A549 treated with RU486 at 1 μM for 4 hours (cell line): ENCODE measurements at places on chromosomes 7 and 10. TPM values are rescaled to one million over a fixed set of nuclear protein-coding genes. Genes with fewer than 3 reads are reported as not detected.

PRR15 gene
- 1.5 to 2.6 TPM (median 2.3 TPM) in 5 replicates for total RNA-seq

ANKRD2 gene
- total RNA-seq: 2.8 to 6.8 TPM (median 4.4 TPM) in 5 replicates

MMD2 gene
- total RNA-seq: not detected in 5 replicates

RAMP3 gene
- not detected in 5 replicates for total RNA-seq

CREM gene
- total RNA-seq: 35.8 to 45.0 TPM (median 37.8 TPM) in 5 replicates

TWIST1 gene
- total RNA-seq: 3.2 to 4.8 TPM (median 3.7 TPM) in 5 replicates

FOXP2 gene
- not detected in 5 replicates for total RNA-seq

GBF1 gene
- 19.6 to 24.9 TPM (median 24.4 TPM) in 5 replicates for total RNA-seq

SFTPD gene
- 0.20 to 0.29 TPM (median 0.21 TPM) in 5 replicates for total RNA-seq

SLC26A3 gene
- not detected in 5 replicates for total RNA-seq

MPP7 gene
- total RNA-seq: 0.06 to 0.23 TPM (median 0.10 TPM) in 3 of 5 replicates, not detected in the others

TMEM130 gene
- 0.30 to 0.54 TPM (median 0.39 TPM) in 5 replicates for total RNA-seq

TMEM273 gene
- total RNA-seq: not detected in 5 replicates

NUPR2 gene
- not detected in 5 replicates for total RNA-seq

GPR158 gene
- total RNA-seq: 0.02 to 0.08 TPM (median 0.06 TPM) in 5 replicates

FLNC gene
- total RNA-seq: 3.6 to 7.6 TPM (median 5.3 TPM) in 5 replicates
